ENCODE measurements at places on chromosomes 6 and 20. TPM values are rescaled to one million over a fixed set of nuclear protein-coding genes. Genes with fewer than 3 reads are reported as not detected.

The CLPSL1 gene
- not detected for polyA plus RNA-seq

The TGM6 gene
- not detected for polyA plus RNA-seq

DNA sequence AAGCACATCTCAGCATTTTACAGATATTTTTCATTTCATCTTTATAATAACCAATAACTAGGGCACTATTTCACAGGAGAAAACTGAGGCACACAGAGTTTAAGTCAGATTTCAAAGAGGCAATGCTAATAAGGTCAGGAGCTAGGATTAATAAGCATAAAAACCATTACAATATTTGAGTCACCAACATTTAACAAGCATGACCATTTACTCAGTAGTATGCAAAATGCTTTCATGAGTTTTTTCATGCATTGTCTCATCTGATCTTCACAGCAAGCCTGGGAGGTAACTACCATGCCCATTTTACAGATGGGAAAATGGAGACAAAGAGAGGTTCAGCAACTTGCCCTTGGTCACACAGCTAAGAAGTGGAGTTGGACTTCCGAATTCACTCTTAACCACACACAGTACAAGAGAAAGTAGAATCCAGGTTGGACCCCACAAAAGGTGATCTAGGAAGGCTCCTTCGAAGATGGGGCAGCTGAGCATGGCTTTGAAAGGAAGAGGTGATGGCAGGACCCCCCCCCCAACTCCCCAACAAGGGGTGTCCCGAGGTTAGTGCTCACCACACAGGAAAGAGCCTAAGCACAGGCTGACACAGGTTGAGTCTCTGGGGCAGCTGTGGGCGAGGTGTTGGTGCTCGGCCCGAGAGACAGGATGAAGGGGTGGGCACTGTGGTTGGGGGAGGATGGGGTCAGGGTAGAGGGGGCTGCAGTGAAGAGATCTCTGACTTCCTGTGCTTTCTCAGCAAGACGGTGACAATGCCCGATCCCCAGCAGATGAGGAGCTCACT, 108.8 kb downstream of the PREX1 start:
- DNase-seq, result no peak

- no peak for DNase-seq
Measured at GRCh38 chr6:65776332-65776731, 69.3 kb upstream of the EYS start.

- DNase-seq, result no peak
Measured at GRCh38 chr6:110532431-110532830, 56.0 kb upstream of the SLC22A16 start.
